ENCODE measurements at places on chromosomes 2 and 18. TPM values are rescaled to one million over a fixed set of nuclear protein-coding genes. Genes with fewer than 3 reads are reported as not detected.

The MOGAT1 gene
- total RNA-seq = not detected

The RFX8 gene
- not detected for total RNA-seq

The MALL gene
- 0.13 TPM for total RNA-seq

The UGT1A8 gene
- not detected for total RNA-seq

The SLC19A3 gene
- total RNA-seq = not detected

DNA sequence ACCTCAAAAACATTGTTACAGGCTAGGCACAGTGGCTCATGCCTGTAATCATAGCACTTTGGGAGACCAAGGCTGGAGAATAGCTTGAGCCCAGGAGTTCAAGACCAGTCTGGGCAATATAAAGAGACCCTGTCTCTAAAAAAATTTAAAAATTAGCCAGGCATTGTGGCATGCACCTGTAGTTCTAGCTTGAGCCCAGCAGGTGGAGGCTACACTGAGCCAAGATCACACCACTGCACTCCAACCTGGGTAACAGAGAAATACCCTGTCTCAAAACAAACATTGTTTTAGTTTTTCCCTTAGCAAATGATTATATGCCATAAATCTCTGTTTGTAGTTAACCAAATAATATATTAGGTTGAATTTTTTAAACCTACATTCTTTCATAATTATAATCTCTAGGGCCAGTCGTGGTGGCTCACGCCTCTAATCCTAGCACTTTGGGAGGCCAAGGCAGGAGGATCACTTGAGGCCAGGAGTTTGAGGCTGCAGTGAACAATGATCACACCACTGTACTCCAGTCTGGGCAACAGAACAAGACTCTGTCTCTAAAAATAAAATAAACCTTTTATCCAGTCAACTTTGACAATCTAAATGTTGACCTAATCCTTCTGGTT lies 13.3 kb upstream of the CYP20A1 start:
- no peak overlapping the region for H3K27ac ChIP-seq
- H3K4me3 ChIP-seq = no peak overlapping the region
- DNase-seq = no peak
- H3K4me1 ChIP-seq = no peaks in the 10 kb centered on the region
- H3K36me3 ChIP-seq = no peaks in the 10 kb centered on the region

DNA sequence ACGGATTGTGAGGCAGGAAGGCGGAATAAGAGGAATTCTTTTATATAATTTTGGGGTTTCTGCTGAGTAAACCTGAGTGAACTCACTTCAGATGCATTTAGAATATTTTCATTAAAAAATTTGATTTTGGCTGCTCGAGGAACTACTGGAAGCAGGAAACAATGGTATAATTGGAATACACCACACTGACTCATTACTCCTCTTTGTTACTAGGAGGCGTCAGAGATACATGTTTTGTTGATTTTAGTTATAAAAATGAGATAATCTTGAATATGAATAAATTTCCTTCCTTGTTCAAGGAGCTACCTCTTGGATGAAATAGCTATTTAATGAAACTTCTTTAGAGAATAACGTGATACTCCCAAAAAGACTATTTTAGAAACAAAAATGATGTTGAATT lies 97.4 kb downstream of the ANKRD36 start:
- no peaks in the 10 kb centered on the region for H3K27me3 ChIP-seq
- peak overlapping the region; percentile 29 for H3K27ac ChIP-seq
- H3K36me3 ChIP-seq = peaks cover 14% of the 10 kb centered on the region

DNA sequence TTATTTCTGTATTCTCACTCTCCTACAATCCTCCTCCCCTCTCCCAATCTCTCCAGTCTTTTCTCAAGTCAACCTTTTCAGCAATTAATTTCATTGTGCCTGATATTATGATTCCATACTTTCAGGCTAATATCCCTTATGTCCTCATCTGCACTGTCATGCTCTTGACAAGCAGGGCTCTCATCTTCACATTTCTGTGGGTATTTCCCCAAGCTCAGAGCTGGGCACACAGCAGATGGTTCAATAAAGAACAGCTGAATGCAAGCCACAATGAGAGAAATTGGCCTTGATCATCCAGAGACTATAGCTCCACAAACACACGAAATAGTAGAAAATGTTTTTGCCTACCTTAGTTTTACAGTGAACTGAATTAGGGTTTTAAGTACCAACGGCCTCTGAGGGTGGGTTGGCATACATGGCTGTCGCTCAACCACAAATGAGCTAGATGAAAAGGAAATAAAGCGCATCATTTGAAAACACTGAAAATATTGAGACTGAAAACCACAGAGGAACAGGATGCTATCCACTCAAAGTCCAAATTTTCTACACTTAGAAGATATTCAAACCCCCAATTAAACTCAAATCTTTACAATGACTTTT lies 47.5 kb upstream of the STAT1 start:
- H3K27me3 ChIP-seq = no peaks in the 10 kb centered on the region
- H3K36me3 ChIP-seq = peaks cover 14% of the 10 kb centered on the region
- peaks cover 44% of the 10 kb centered on the region for H3K4me1 ChIP-seq
- H3K27ac ChIP-seq = peak overlapping the region; percentile 89
- peak overlapping the region; percentile 53 for H3K4me3 ChIP-seq

GRCh38 chr2:107305966-107306365 lies 420.0 kb upstream of the ST6GAL2 start:
- no peak overlapping the region for H3K27ac ChIP-seq
- no peaks in the 10 kb centered on the region for H3K27me3 ChIP-seq
- H3K4me3 ChIP-seq = no peak overlapping the region
- DNase-seq = no peak
- peaks cover 2% of the 10 kb centered on the region for H3K36me3 ChIP-seq

DNA sequence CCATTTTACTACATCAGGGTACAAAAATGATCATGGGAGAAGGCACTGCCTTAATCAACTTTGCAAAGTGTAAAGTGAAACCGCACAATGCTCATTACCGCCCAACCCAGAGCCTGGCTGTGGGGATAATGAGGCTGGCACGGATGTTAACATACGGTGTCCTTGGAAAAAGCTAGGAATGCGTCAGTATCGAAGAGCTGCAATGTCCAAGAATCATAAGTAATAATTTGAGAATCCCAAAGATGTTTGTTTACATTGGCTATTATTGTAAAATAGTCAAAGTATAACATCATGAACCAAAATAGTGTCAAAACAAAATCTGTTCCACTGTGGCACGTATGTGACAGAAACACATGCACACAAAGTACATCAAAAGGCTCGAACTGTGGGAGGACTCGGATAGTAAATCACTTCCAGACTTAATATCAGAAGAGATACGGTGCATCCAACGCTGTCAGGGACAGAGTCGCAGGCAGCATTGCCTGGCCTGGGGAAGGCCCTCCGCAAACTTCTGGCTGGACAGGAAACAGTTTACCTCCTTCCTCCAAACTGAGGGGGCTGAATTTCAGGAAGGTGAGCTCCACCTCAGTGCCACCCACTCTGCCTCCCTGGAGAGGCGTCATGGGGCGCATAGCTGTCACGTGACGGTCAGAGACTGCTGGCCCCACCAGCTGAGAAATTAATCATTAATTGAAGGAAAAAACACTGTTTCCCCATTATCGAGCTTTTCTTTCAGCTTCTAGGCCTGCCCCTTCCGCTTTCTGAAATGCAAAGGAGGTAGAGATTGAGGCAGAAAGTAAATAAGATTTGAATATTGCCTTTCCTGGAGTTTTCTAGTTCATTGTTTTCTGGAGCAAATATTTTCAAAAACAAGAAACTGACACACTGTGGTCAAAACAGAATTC lies 1.8 kb upstream of the ID2 start:
- peaks cover 6% of the 10 kb centered on the region for H3K36me3 ChIP-seq
- peaks cover 26% of the 10 kb centered on the region for H3K27me3 ChIP-seq
- peaks cover 52% of the 10 kb centered on the region for H3K4me1 ChIP-seq

GRCh38 chr18:57957210-57957609 lies 86.8 kb upstream of the NEDD4L start:
- H3K4me1 ChIP-seq = no peaks in the 10 kb centered on the region
- H3K27me3 ChIP-seq = peaks cover 20% of the 10 kb centered on the region
- no peak overlapping the region for H3K27ac ChIP-seq
- no peak overlapping the region for H3K4me3 ChIP-seq
- no peak for DNase-seq
- H3K36me3 ChIP-seq = no peaks in the 10 kb centered on the region

- H3K4me3 ChIP-seq = no peak overlapping the region
- DNase-seq = no peak
- H3K4me1 ChIP-seq = no peaks in the 10 kb centered on the region
These were observed 28.1 kb downstream of the COL4A3 start for GRCh38 chr2:227192491-227192890.

DNA sequence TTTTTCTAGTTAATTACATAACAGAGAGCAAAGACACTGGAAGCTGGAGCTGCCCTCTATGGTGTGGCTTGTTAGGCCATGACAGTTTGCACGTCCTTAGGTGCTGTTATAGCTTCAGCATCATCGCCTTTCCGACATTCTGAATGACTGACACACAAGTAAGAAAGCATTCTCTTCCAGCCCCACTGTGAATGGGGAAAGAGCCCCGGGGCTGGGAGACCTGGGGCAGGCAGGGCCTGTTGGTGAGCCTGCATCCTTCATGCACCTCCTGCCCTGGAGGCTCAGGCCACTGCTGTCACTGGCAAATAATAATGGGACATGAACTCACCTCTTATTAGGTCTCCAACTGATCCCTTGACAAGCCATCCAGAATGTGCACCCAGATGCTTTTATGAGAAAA lies 71.8 kb downstream of the VAPA start:
- H3K27ac ChIP-seq = no peak overlapping the region
- H3K4me3 ChIP-seq = no peak overlapping the region
- DNase-seq = no peak
- H3K4me1 ChIP-seq = peaks cover 2% of the 10 kb centered on the region

DNA sequence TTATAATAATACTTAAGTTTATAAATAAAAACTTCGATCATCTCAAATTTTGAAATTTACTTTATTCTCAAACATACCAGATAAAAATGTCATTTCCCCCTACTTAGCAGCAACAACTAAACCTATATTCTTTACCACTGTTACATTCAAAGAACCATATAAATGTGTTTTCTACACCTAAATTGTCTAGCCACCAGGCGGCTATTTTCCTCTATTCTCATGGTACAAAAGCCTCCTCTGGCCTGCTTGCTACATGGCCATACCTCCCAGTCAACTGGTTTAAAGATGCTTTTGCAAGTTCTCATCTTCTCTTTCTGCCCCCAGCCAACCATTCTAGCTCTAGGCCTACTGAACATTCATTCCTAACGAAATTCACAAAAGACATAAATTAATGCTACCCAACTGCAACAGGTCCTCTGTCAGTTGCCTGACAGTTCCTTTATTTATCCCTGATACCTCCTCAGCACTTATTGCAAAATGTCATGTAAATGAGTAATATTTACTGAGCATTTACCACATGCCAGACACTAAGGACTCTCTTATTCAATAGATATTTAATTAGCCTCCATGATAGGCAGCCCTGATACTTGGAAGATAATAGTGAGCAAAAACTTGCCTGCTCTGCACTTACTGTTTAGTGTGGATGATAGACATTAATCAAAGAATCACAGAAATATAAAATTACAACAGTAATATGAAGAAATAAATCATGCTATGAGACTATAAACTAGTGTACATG lies 5.0 kb downstream of the C1D start:
- no peak overlapping the region for H3K4me3 ChIP-seq
- peak overlapping the region; percentile 69 for H3K27ac ChIP-seq
- H3K36me3 ChIP-seq = peaks cover 9% of the 10 kb centered on the region
- no peaks in the 10 kb centered on the region for H3K27me3 ChIP-seq

- H3K4me3 ChIP-seq = no peak overlapping the region
- no peak for DNase-seq
- H3K4me1 ChIP-seq = peaks cover 3% of the 10 kb centered on the region
- H3K27me3 ChIP-seq = peaks cover 26% of the 10 kb centered on the region
- no peaks in the 10 kb centered on the region for H3K36me3 ChIP-seq
These were observed 18.8 kb downstream of the ANKRD29 start for GRCh38 chr18:23643815-23644490.

DNA sequence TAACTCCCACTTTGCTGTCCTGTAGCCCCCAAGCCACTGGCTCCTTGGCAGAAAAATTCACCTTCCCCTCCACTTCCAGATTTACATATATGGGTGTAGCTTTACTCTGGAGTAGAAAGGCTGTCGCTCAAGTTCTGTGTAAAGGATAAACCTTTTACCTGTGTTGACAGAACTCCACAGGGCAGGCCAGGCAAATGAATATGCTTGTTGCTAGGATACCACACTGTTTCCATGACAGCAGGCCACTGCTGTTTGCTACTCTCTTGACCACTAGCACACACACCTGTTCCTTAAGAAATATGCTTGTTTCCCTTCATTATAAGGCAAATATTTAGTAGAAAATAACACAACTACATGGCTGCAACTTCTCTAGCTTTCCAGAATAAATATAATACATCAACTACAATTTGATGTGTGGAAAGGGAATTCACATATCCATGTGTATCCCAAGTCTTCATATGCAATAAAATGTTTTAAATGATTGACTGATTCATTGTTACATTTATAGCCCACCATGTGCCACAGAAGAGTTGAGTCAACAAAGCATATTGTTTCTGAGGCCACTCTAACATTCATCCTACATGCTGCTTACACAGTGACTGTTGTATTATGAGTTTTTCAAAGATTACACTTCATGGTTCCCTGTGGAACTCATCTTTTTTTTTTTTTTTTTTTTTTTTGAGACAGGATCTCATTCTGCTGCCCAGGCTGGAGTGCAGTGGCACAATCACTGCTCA lies 56.2 kb upstream of the ROCK1 start:
- peaks cover under 1% of the 10 kb centered on the region for H3K36me3 ChIP-seq
- H3K4me1 ChIP-seq = no peaks in the 10 kb centered on the region

DNA sequence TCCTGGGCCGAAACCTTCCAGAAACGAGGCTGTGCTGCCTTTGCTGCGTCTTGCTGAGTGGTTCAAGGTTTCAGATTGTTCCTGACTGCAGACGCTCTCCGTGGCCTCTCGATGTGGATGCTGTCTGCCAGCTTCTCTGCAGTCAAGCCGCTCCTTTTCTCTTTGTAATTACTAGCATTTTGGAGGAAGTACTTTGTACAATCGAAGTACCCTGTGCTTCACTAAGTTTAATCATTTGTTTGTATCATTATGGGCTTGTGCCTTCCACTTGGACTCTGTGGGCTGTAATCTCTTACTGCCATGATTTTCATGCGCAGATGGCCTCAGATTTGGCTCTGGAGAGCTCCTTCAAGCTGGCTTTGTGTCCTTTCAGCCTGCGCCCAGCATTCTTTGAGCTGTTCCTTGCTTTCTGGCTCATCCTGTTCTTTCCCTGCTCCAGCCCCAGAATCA lies 49.3 kb downstream of the TRAF3IP1 start:
- no peak overlapping the region for H3K27ac ChIP-seq
- peaks cover 6% of the 10 kb centered on the region for H3K4me1 ChIP-seq
- H3K36me3 ChIP-seq = peaks cover 3% of the 10 kb centered on the region
- no peaks in the 10 kb centered on the region for H3K27me3 ChIP-seq
- DNase-seq = no peak
- H3K4me3 ChIP-seq = peak overlapping the region; percentile 19

GRCh38 chr2:217410681-217410960 lies 550.8 kb upstream of the TNP1 start:
- no peak overlapping the region for H3K4me3 ChIP-seq
- H3K27ac ChIP-seq = no peak overlapping the region
- no peaks in the 10 kb centered on the region for H3K4me1 ChIP-seq
